GM04504 (cell line): ENCODE measurements at places on chromosomes 2 and 18.
A peak's percentile ranks its signal among the peaks of the same experiment; 100 is the strongest.

- no peak for DNase-seq
These were observed 300.6 kb downstream of the EIPR1 start for GRCh38 chr2:3076848-3077642.

- DNase-seq = no peak
These were observed 31.4 kb downstream of the RAB31 start for GRCh38 chr18:9739516-9739915.

- DNase-seq = peak; percentile 29
These were observed 105.6 kb upstream of the ZNF521 start for GRCh38 chr18:25457601-25458000.

- no peak for DNase-seq
These were observed 11.1 kb downstream of the CFAP36 start for GRCh38 chr2:55530539-55531081.

DNA sequence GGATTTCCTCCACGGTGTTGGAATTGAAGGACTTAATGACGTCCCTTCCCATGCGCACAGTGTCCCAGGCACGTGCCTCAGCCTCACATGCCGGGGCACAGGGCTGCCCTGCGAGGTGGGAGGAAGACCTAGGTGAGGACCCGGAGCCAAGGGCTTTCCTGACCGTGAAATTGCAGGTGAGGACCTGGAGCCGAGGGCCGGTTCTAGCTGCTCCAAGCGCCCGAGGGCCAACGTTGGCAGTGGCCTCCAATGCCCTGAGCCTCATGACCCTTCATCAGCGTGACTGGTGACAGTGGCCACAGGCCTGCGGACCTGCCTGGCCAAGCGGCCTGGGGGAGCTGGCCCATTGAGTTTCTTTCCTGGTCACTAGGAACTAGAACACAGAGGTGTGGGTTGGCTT lies 338.2 kb upstream of the MYT1L start:
- no peak for DNase-seq

DNA sequence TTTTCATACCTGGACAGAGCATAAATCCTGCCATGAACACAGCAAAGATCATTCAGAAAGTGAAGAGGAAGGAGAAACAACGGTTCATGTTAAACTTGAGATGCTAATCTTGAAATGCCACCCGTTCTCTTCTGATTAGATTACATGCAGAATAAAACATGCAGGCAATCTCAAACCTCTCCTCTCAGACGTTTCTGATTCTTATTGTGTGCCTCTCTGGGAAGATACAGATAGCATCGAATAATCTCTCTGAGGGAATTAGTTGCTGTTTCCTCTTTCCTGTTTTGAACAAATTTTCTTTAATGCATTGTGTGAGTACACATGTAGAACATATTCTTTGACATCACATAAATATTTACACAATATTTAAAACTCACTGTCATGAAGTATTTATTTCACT lies 313.4 kb downstream of the PRKCE start:
- DNase-seq = no peak

DNA sequence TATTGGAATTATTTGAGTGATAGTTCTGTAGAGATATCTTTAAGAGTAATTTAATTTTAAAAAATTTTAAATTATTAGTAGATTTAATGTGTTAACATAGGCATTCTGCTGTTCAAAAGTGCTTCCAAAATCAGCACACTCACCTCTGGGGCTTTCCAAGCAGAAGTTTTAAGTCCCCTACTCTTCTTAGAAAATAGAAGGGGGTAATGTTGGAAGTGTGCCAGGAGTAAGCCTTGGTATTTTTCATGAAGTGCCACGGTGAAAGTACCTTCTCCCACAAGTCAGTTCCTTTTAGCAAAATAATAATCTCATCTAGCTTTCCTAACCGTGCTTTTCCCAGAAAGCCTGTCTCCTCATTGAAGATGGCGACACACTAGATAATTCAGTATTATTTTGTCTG lies 3.9 kb upstream of the TNFRSF11A start:
- no peak for DNase-seq

DNA sequence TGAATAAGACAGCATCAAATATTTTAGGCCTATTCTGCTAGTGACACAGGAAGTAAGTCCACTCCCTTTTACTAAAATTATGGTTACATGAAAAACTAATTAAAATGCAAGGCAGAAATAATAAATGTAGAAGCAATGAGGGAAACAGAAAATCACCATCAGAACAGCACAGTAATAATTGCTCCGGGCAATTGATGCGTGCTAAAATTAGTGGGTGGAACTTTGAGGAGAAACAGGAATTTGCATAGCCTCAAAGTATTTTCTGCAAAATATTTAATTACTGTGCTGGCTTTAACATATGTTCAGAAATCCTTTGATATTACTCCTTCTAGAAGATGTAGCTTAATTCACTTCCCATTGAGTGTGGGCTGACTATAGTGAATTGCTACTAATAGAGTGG lies 654.3 kb upstream of the RAB6C start:
- no peak for DNase-seq

GRCh38 chr2:101149241-101150192 lies 1.7 kb downstream of the TBC1D8 start:
- DNase-seq = no peak

- no peak for DNase-seq
These were observed 131.8 kb downstream of the AFF3 start for GRCh38 chr2:100010606-100011005.

DNA sequence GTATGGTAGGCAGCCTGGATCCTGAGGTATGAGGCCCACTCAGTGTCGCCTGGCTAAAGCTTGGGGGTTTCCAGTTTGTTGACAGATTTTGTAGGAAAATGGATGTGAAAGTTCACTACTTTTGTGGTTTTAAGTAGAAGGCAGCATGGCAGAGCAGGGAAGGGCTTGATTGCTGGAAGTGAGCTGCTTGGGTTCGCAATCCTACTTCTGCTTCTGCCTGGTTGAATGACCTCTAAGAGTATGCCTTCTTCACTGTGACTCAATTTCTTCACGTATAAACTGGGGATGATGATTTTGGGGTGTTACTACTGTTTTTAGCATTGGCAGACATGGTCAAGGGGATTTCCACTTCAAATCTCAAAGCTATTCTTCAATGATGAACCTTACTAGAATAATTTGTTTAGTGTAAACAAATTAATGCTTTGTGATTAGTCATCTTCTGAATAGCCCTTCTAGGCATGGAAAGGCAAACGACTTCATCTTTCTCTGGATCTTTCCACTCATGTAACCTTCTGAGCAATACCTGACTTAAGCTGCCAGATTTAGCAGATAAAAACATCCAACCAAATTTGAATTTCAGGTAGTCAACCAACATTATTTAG lies 13.2 kb downstream of the BMP10 start:
- no peak for DNase-seq

GRCh38 chr18:34998661-34999060 lies 42.6 kb upstream of the MAPRE2 start:
- no peak for DNase-seq

DNA sequence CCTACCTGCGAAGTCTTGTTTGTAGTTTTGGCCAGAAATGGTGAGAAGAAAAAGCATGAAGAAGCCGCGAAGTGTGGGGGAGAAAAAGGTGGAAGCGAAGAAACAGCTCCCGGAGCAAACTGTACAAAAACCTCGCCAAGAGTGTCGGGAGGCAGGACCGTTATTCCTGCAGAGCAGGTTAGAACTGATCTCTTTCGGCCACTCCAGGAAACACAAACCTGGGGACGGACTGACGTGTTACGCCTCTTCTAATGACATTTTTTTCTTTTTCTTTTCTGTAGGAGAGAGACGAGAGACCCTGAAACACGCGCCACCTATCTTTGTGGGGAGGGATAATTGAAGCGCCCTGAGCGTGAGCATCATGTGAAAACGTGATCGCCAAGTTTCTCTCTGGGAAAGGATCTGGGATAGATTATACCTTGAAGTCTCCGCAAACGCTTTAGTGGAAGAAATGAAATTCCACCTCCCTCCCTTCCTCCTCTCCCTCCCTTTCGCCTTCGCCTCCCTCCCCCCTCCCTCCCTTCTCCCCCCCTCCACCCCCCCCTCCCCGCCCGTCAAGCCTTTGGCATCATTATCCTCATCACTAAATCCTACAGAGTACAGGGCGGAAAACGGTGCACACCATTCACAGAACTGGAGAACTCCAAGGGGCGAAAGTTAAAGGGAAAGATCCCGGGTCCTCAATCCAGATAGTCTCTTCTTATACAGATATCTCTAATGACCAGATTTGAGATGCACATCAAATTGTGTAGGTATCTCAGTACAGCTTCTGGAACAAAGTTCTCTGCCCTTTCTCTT lies at the start of gene ZEB2:
Gene ZEB2 (minus strand): TSS at position 186 of the 798 bp plus-strand sequence. CDS start 2,769 bp downstream, outside the sequence.
- DNase-seq = peak; percentile 83

- no peak for DNase-seq
These were observed 23.8 kb downstream of the MFSD6 start for GRCh38 chr2:190431907-190432306.

DNA sequence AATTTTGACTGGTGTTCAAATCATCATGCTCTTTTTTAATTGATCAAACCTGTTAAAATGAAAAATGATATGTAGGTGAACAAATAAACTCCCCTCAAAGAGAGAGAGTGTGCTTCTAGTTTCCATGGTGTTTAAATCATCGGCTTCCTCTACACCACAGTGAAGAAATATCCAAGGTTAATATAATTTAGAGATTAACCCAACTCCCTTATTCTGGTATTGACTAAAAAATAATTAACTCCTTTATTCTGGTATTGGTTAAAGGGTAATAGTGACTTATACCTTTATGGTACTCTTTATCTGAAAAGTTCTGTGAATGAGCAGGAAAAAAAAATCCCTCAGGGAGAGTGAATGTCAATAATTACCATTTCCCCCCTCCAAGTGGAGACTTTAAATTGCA lies 93.1 kb downstream of the SPATS2L start:
- DNase-seq = no peak

- no peak for DNase-seq
These were observed 44.4 kb downstream of the ACVR1 start for GRCh38 chr2:157831573-157832315.

DNA sequence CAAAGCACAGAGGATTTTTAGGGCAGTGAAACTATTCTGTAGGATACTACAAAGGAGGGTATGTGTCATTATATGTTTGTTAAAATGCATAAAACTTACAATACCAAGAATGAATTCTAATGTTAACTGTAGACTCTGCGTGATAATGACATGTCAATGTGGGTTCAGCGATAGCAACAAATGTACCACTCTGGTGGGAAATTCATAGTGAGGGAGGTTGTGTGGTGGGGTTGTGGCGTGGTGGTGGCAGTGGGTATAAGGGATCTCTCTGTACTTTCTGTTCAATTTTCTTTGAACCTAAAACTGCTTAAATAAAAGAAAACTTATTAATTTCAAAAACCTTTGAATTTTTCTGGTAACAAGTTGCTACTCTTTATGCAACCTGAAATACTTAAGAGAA lies 99.3 kb upstream of the SLC38A11 start:
- DNase-seq = no peak

DNA sequence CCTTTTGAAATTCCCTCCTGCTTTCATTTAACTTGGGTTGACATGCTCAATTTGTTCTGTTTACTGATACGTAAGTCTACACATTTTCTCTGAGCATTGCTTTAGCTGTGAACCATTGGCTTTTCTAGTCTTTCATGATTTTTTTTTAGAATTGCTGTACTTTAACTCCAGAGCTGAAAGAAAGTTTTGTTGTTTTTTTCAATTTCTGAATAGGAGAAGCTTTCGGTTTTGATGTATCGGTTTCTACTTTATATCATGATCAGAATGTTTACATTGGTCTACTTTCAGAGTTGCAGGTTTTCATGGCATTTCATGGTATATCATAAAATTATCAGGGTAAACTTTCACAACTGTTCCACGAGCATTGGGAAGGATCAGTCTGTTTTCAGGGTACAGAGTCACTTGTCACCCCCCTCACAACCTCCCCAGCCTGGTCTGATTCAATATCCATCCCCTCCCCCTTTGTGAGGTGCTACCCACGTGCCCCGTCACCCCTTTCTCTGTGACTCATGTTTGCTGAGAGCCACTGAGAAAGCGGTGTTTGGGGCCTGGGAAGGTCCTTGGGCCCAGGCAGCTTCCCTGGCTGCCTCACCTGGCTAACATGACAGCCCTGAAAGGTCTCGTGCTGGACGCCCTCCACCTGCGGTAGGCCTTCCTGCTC lies 7.0 kb downstream of the ASTL start:
- no peak for DNase-seq

GRCh38 chr2:167652401-167652800 lies 595.0 kb downstream of the STK39 start:
- DNase-seq = no peak

- DNase-seq = no peak
These were observed 20.8 kb upstream of the MLPH start for GRCh38 chr2:237466211-237466610.

DNA sequence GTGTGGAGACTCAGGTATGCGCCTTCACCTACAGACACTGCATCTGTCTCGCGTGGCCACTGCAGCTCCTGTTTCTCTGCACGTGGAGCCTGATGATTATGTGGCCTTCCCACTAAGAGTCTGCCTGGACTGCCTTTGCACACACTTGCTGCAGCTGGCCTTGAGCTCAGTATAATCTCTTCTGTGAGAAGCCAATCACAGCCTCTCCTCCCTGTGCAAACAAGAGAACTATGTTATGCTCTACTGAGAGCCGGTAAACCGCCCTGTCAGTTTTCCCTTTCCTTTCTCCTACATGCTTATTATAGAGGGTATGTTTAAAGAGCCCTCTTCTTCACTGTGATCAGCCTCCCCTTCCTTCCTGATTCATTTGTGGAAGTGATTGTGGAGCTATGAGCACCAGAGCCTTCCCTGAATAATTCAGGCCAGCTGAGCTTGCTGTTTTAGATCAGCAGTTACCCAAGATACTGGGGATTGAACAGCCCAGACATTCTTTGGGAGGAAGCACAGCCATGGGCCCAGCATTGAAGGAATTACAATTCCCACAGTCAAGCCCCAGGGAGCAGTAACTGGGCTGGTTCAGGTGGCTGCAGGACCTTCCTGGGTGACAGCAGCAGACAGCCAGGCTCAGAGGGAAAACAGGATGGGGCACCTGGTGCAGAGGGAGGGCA lies 3.7 kb upstream of the TGFA start:
- DNase-seq = no peak

- DNase-seq = no peak
These were observed 2.9 kb downstream of the C2orf80 start for GRCh38 chr2:208186893-208187292.
